ENCODE measurements at places on chromosomes 4 and X. TPM values are rescaled to one million over a fixed set of nuclear protein-coding genes. Genes with fewer than 3 reads are reported as not detected.

GRCh38 chr4:36255577-36255976, 11.3 kb upstream of the ARAP2 start:
- no peak for DNase-seq

GRCh38 chr4:45554423-45554822, 569.4 kb downstream of the GABRG1 start:
- no peak for DNase-seq

The LUZP4 gene
- total RNA-seq: not detected

The ARL9 gene
- 0.48 TPM for total RNA-seq

DNA sequence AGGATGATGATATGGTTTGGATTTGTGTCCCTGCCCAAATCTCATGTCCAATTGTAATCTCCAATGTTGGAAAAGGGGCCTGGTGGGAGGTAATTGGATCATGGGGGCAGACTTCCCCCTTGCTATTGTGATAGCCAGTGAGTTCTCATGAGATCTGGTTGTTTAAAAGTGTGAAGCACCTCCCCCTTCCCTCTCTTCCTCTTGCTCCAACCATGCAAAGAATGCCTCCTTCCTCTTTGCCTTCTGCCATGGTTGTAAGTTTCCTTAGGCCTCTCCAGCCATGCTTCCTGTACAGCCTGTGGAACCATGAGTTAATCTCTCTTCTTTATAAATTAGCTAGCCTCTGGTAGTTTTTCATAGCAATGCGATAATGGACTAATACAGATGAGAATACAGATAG, 19.7 kb upstream of the ALG13 start:
- DNase-seq: no peak

- no peak for DNase-seq
Observed at GRCh38 chr4:94934201-94934600, 176.4 kb downstream of the BMPR1B start.

GRCh38 chr4:158775091-158775651, 6.3 kb downstream of the FNIP2 start:
- DNase-seq: no peak

DNA sequence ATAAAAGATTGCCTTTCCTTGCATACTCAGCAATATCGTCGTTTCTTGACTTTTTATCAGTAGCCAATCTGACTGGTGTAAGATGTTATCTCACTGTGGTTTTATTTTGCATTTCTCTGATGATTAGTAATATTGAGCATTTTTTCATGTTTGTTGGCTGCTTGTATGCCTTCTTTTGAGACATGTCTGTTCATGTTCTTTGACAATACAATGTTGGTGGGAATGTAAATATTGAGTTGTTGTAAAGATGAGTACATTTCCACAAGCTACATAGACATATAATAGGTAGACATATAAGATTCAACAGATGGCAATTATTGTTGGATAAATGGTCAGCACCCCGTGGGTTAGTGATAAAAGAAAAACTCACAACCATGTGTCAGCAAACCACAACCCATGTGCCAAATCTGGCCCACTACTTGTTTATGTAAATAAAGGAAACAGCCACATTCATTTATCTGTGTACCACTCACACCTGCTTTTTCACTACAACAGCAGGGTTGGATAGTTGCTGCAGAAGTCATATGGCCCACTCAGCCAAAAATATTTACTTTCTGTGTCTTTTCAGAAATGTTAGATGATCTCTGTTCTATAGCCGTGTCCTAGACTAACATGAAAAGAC, 153.1 kb upstream of the VCX start:
- DNase-seq: no peak

The MAGEA1 gene
- not detected for total RNA-seq

GRCh38 chrX:130174045-130174704, 2.4 kb downstream of the RAB33A start:
- peak; percentile 84 for DNase-seq

The FAM133A gene
- 0.42 TPM for total RNA-seq

The WDR17 gene
- total RNA-seq: 3.0 TPM

DNA sequence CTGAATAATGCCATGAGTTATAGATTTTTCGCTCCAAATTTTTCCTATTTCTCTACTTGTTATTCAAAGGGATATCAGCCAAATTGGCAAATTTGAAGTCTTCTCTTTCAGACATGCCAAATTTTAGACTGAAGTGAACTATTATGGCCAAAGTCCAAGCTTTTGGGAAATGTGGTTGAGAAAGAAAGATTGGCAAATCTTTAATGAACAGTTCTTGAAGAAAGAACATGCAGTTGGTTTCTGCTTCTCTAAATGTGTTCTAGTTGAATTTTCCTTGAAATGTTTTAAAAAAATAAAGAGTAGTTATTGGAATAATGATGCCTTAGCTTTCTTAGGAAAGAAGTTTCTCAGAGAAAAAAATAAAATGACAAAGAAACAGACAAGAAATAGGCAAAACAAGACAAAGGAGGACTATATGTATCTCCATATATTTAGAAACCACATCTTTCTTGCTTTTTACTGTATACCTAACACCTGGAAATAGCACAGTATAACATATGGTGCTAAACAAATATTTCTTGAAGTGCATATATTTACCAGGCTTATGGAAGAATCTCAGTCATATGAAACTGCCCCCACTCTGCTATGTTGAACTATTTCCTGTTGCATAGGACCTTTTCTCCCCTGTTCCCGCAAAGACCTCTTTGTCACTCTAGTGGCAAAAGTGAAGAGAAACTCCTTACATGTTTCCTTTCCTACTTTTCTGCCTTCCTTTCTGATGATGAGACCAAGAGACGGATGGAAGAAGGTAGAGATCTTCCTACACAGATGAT, 250.0 kb downstream of the ARHGAP24 start:
- no peak for DNase-seq

GRCh38 chr4:150045410-150045809, 32.8 kb upstream of the DCLK2 start:
- no peak for DNase-seq

GRCh38 chr4:98828801-98829200, 100.1 kb downstream of the EIF4E start:
- no peak for DNase-seq

- DNase-seq: no peak
Observed at GRCh38 chr4:110310795-110311194, 112.4 kb upstream of the ELOVL6 start.

The SLC2A9 gene
- 10.3 TPM for total RNA-seq

Measured in posterior vena cava (tissue), 2 donors.